GM03348 (cell line): ENCODE measurements at places on chromosomes 7 and 10.

- DNase-seq, result no peak
These were observed 32.0 kb upstream of the ABCB4 start for GRCh38 chr7:87507446-87507845.

DNA sequence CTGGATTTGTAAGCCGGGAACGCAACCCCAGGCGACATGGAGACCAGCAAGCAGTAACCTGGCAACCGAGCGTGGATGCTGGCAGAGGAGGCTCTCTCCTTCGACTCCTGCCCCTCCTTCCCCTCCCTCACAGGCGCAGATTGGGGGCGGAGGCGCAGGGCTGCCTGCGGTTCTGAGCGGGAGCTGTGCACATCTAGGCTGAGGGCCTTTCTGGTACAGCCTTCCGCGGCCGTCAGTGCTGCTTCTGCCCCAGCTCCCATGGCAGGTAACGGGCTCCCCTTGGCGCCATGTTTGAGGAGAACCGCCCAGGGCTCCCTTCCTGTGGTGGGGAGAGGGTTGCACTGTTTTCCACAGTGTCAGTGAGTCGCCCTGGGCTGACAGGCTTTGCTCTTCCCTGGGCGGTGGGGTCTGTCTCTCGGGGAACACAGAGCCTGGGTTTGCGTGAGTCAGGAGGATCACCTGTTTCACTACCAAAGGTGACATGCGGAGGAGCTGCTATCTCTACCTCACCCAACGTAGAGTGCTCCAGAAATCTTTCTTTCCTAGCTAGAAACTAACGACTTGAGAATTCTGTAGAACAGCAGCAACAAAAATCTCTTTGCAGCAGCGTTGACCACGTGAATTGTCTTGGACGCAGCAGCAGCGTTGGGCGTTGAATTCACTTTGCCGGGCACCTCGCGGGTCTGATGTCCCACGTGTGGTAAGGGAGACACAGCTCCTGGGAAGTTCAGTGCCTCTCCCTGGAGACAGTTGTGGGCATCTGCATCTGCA is 154.8 kb upstream of the COBL start:
- no peak for DNase-seq

GRCh38 chr7:23372611-23373010 is 73.5 kb downstream of the MALSU1 start:
- no peak for DNase-seq

DNA sequence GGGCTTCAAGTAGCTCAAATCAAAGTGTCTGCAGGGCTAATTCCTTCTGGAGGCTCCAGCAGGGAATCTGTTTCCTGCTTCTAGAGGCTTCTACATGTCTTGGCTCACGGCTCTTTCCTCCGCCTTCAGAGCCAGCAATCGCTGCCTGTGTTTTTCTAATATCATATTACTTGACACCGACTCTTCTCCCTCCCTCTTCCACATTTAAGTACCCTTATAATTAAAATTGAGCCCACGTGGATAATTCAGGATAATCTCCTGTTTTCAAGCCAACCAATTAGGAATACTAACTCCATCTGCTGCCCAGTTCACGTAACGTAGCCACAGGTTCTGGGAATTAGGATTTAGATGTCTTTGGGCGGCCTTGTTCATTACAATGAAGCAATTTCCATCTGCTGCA is 372.2 kb downstream of the DPP6 start:
- DNase-seq, result no peak

GRCh38 chr10:121772884-121773283 is 154.9 kb downstream of the ATE1 start:
- DNase-seq, result no peak

- peak; percentile 45 for DNase-seq
These were observed 622 bp downstream of the CPEB3 start for GRCh38 chr10:92290076-92290836.

- DNase-seq, result no peak
These were observed 77.6 kb downstream of the DENND2A start for GRCh38 chr7:140562926-140563481.

GRCh38 chr7:143214789-143215679 is 6.8 kb upstream of the TAS2R40 start:
- peak; percentile 80 for DNase-seq

DNA sequence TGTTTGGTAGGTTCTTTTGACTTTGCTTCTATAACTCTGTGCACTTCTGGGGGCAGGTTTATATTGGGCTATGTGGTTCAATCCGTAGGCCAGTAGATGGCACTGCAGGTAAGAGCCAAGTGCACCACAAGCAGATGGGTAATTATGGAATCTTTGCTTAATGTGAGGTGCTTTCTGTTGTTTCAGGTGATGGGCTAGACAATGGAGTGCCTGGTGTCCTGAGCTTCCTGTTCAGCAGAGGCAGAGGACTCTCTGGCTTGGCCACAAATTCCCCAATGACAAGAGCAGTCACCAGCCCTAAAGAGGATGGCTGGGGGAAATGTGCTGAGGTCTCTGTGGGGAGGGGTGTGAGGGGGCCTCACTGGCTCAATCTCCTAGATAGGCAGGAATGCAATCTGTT is 455.0 kb downstream of the CCSER2 start:
- peak; percentile 24 for DNase-seq

GRCh38 chr10:121709675-121710073 is 111.4 kb upstream of the FGFR2 start:
- DNase-seq, result no peak

DNA sequence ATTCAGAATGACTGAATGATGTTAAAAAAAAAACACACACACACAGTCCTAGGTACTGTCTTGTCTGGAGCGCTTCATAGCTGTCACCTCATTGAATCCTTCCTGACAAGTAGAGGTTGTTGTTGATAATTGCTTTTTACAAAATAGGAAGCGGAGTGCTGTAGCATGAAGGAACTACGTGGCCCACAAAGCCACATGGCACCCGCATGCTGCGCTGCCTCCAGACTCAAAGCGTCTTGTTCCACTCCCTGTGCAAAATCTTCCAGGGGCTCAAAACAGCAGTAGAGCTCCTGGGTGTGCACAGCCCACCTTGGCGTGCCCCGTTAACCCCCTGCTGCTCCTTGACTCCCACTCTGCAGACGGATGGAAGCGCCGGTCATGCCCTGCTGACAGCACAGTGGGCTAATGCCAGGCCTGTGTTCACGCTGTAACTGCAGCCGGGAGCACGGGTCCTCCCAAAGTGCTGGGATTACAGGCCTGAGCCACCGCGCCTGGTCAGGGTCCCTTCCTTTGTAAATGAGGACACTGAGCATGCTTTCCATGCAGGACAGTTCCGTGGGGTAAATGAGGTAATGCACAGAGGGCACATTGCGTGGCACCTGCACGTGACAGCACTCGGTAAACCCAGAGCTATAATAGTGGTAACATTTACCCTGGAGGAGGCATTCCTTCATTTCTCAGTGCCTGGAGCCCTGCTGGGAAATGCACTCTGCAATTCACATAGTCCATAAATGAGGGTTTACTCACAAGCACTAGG is 91.1 kb upstream of the GNA12 start:
- DNase-seq, result no peak

GRCh38 chr10:3832022-3832786 is 47.2 kb upstream of the KLF6 start:
- no peak for DNase-seq

GRCh38 chr7:131038153-131038552 is 289.5 kb upstream of the MKLN1 start:
- no peak for DNase-seq

GRCh38 chr10:97648562-97649404 is 8.3 kb downstream of the PI4K2A start:
- peak; percentile 85 for DNase-seq

DNA sequence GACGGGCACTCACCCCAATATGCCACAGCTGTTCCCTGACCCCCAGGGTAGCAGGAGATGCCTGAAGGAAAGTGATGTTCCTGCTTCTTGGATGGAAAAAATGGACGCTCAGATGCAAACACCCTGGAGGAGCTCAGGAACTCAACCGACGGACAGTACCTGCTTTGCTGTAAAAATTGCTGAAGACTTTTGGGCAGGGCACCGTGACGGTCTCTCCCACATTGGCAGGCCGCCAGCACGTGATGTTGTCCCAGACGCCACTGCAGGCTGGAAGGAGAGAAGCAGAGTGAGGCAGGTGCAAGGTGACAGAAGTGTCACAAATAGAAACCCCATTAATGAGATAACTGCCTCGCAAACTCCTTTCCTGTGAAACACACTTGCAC is 35.0 kb downstream of the VIPR2 start:
- DNase-seq, result no peak

DNA sequence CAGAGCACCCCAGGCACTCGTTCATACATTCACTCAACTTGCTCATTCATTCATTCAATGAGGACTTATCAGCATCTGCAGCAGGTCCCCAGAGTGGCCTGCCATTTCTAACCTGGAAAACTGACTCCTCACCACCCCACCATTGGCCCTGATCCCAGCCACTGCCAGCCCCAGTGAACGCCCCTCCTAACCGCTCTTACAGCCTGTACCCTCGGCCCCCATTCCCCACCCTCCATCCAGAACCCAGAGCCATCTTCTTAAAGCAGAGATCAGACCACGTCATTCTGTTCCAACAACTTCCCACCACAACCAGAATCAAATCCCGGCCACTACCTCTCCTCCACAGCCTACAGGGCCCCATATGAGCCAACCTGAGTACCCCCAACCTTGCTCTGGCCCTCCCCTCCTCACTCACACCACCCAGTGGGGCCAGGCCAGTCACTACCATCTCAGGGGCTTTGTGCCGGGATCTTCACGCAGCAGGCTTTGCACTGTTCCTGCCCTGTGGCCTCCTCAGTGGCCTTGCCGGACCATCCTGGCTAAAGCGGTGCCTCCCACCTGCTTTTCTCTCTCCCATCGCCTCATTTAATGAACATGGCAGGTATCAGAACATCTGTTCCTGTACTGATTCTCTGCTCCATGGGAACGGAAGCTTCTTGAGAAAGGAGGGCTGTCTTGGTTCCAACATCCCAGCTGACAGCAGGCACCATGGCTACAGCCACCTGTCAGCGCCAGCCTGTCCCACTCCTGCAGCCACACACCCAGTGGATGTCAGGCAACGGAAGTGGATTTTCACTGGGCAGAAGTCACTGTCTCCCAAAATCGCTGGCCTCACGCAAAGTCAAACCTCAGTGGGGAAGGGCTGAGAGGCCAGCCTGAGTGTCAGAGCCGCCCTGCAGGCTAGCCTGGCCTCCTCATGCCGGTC is 45.4 kb downstream of the FAM53B start:
- DNase-seq, result no peak

GRCh38 chr7:112411186-112411795 is 39.0 kb upstream of the IFRD1 start:
- peak; percentile 51 for DNase-seq

- DNase-seq, result peak; percentile 16
These were observed 26.0 kb upstream of the MCU start for GRCh38 chr10:72665925-72666324.

- DNase-seq, result no peak
These were observed 28.4 kb downstream of the DNAJC9 start for GRCh38 chr10:73218431-73219191.

DNA sequence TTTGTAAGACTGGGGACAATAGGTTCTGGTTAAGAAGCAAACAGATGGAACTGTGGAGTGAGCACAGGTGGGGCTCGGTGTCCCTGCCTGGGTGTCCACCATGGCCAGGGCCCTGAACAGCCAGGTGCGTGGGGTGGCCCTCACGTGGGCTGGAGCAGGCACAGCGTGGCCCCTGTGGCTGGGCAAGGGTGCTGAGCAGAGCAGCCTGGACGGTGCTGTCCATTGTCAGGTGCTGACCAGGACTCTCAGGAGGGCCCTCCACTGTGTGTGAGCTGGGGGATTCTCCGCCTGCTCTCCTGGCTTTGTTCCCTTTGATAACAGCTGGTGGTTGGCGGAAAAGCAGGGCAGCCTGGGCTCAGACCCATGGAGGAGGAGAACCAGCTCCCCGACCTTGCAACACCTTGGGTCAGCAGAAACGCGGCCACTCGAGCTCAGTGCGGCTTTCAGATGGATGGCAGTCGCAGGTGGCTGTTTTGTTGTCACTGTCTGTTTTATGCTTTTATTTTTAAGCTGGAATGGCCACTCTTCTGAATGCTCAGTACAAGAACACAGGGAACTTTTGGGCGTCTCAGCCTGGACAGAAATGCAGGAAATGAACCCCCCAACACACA is 273.9 kb upstream of the ADARB2 start:
- no peak for DNase-seq

- peak; percentile 50 for DNase-seq
These were observed 41.9 kb upstream of the TNKS2 start for GRCh38 chr10:91756286-91756685.

GRCh38 chr10:42753507-42754154 is 29.0 kb upstream of the BMS1 start:
- peak; percentile 37 for DNase-seq

DNA sequence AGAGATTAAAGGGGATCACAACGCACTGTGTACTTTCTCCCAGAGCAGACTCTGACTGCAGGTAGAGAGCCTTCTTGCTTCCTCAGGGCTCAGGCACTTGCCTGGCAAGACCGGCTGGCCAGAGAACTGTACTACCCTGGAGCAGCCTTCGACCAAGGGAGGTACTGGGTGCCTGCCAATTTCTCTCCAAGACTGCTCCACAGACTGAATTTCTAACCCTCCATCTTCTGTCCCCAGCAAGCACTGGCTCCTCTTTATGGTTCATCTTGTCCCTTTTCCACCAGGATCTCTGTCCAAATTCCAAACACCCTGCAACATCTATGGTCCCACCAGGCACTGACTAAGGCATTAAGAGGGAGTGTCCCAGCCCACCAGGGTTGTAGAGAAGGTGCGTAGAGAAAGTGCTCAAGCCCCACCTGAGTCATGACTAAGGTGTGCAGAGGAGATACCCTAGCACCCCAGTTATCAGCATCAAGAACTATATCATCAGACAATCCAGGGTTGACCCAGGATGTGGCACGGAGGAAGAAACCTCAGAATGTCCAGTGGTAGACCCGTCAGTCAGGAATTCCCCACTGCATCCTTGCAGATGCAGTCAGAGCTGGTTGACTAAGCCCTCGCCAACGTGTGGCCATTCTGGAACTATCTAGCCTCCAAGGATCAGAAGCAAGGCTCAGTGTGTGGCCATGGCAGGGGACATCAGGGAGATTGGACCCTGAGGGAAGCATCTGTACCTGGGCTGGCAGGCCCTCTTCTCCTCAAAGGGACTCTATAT is 60.9 kb upstream of the CAMK2B start:
- DNase-seq, result no peak

- DNase-seq, result no peak
These were observed 48.7 kb downstream of the COL13A1 start for GRCh38 chr10:69850440-69850839.

- DNase-seq, result no peak
These were observed 541.8 kb downstream of the PARD3 start for GRCh38 chr10:34273340-34273739.

DNA sequence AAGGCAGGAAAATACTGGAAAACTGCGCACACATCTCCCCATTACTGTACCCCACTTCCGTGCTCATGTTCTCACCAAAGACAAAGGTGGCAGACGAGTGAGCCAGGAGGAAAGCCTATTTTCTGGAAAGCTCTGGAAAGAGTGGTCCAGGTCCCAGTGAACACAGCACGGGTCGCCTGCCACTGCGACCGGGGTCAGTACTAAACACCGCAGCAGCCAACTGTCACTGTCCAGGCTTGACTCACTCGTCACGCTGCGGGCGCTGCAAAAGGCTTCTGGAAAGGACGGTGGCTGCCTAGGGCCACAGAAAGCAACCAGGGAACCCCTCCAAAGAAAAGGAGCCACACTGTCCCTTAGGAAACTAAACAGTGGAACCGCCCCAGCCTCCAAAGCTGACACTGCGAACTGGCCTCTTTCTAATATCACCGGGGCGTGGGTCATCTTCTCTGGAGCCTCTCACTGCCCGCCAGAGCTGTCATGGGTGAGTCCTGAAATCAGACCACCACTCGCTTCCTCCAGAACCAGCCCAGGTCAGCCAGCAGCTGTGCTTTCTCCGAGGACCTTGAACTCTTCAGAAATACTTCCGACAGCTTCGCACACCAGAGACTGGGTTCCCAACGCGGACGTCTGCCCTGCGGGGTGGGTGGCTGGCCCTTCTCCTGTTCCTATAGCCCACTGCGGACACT is 4.0 kb downstream of the RADIL start:
- no peak for DNase-seq

GRCh38 chr7:99667179-99667578 is 12.6 kb downstream of the CYP3A5 start:
- no peak for DNase-seq
